ENCODE measurements at places on chromosomes 1 and 21.

DNA sequence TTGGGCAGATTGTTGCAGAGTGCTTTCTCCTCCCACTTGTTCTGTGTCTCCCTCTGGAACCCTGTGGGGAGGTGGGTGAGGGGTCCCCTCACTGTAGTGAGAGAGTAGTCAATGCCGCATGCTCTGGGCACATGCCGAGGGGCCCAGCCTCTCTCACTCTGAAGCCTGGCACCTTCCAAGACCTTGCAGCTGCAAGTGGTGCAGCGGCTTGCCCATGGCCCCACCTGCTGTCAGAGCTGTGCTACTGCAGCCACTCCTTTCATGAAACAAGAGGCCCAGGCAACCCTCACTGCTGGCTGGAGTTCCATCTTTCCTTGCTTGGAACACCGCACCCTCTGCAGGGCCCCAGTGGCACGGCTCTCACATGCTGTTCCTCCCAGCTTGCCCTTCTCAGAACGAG, 58.4 kb upstream of the COL6A1 start:
- peak; percentile 63 for DNase-seq

GRCh38 chr1:185699874-185700273, 34.3 kb upstream of the HMCN1 start:
- no peak for DNase-seq

GRCh38 chr1:59732214-59732955, 82.4 kb upstream of the HOOK1 start:
- DNase-seq = no peak

DNA sequence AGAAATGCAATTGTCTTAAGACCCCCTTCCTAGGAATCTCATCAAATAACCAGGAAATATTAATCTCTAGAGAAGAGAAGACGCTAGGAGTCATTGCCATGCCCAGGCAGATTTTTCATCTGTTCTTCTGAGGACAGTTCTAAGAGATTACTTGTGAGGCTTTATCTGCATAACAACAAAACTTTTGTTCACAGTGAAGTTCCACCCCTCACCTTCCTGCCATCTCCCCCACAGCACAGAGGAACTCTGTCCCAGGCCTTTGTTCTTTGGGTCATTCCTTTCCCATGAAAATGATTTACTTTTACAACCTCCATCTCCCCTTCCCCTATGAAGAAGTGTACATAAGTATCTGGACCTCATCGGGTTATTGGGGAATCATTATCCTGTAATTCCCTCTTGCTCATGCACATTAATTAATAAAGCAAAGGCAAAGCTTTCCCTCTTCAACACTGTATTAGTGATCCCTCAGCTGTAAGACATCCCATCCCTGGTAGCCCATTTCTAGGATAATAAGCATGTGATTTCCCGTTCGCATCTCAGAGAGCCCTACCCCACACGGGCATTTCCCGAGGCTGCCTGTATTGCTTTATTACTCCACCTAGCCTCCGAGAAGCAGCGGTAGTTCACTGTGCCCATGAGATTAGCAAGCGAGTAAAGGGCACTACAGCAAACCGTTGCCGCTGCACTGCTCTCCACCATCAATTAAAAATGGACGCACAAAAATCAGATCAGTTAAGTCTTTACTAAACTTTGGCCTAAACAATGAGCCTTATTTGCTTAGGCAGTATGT, 384.4 kb upstream of the CAMK1G start:
- DNase-seq = no peak

- DNase-seq = no peak
These were observed 12.8 kb downstream of the TIAM1 start for GRCh38 chr21:31331231-31331630.

DNA sequence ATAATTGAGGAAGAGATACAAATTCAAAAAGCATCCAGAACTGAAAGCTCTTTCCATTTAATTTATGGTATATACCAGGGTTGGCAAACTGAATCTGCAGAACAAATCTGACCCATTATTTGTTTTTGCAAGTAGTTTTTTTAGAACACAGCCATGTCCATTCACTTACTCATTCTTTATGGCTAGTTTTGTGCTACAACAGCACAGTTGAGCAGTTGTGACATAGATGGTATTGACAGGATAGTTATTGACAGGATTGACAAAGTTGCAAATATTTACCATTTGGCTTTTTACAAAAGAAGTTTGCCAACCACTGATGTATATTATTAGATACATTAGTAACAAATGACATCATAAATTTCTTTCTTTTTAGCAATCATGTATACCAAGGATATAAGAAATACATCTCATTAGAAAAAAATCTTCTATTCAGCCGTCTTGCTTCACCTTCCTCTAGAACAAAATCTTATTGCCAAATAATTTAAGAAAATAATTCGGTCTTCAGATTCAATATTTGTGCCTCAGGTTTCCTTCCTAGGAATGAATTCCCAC, 9.4 kb downstream of the ADAMTS1 start:
- DNase-seq = no peak

GRCh38 chr1:188188317-188188716, 1359.6 kb downstream of the PLA2G4A start:
- DNase-seq = no peak

DNA sequence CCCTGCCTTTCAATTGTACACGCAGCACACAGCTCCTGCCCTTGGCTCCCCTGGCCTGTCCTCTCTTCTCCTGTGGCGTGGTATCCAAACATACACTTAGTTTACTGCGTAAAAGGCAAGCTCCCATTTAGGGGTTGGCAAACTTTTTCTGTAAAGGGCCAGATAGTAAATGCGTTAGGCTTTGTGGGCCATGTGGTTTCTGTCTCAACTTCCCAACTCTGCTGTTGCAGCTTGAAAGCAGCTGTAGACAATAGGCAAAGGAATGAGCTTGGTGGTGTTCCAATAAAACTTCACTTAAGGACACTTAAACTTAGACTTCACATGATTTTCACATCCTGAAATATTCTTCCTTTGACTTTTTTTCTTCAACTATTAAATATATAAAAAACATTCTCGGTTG, 63.3 kb downstream of the RHOU start:
- no peak for DNase-seq

- DNase-seq = no peak
These were observed 103.0 kb downstream of the SSBP3 start for GRCh38 chr1:54302951-54303843.

- no peak for DNase-seq
These were observed 14.9 kb downstream of the CREG1 start for GRCh38 chr1:167538657-167539056.

- no peak for DNase-seq
These were observed 161.5 kb downstream of the HFM1 start for GRCh38 chr1:91243171-91243570.

GRCh38 chr1:94303005-94303404, 65.6 kb upstream of the ARHGAP29 start:
- no peak for DNase-seq

DNA sequence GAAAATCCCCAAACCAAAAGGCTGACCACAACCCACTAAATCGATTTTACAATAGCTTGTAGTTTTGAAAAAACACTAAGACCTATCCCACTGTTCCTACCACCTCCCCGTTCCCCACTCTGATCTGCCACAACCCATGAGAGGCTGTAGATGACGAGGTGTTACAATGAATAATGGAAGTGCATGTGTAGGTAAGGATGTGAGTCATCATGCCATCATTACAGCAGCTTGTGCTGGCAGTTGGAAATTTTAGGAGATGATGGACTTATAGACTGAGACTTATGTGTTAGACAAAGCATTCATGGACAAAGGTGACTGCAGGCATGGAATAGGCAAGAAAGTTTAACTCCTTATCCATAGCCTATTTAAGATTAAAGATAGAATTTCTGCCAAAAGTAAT, 184.7 kb upstream of the CACYBP start:
- no peak for DNase-seq

DNA sequence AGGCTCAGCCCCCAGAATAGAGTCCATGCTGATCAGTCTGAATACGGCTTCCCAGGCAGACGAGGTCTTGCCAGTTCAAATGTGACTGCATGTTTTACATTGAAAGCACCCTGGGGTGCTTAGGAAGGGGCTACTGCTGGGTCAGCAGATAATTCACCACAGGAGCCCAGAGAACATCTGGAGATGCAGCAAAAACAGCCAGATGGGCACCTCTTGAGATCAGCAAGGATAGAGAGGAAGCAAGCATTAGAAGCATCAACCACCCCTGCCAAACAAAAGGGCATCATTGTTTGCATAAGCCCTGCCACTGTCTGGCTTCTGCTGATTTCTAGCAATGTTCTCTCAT, 403.1 kb downstream of the RRAGC start:
- DNase-seq = no peak

GRCh38 chr1:172390301-172390682, 30.2 kb upstream of the C1orf105 start:
- no peak for DNase-seq

GRCh38 chr21:42193131-42193671, 25.7 kb upstream of the ABCG1 start:
- DNase-seq = no peak

DNA sequence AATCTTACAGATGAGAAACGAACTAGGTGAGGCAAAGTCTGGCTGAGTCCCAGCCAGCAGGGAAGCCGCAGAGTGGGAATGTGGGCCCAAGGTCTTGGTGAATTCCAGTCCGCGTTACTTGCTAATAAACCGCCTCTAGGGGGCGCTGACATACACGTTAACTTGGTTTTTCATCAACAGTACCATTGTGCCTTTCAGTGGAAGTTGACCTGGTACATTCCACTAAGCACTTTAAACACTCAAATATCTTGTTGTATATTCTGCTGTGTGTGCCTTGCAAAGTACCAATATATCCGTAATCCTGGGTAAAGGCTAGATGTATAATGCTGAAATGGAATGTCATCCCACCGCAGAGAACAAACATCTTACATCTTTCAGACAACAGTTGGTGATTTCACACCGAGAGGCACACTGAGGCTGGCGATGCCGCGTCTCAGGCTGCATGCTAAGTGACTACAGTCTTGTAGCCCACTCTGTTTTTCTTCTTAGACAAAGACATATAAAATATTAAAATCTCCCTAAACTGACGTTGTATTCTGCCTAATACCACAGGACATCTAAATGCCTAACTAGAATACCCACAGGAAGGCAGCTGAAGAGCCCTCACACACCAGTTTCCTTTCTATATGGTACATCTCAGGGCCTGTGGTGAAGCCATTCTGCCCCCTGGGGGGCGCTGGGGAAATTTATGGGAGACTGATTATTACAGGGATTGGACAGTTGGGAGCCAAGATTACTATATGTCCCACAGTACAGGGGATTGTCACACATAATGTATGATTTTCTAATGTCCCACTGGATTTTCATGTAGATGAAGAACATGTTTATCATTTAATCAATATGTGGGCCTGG, 49.2 kb upstream of the C1orf198 start:
- DNase-seq = peak; percentile 62

- DNase-seq = no peak
These were observed 57.9 kb upstream of the CXADR start for GRCh38 chr21:17455028-17455353.

DNA sequence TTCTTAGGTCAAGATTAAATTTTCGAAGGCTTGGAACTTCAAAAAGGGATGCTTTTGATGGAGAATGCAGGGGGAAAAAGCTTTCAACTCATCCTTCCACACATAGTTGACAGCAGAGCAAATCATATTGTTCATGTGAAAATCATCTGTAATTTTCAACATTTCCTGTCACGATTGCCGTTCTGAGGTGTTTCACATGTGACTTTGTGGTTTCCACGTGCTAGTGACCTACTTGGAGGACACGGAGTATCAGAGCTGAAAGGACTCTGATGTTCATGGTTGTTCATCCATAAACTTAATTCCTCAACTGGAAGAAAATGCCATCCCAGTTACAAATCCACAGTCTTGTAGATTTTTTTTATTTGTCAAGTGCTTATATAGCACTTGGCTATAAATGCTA, 79.1 kb downstream of the ZP4 start:
- DNase-seq = no peak

DNA sequence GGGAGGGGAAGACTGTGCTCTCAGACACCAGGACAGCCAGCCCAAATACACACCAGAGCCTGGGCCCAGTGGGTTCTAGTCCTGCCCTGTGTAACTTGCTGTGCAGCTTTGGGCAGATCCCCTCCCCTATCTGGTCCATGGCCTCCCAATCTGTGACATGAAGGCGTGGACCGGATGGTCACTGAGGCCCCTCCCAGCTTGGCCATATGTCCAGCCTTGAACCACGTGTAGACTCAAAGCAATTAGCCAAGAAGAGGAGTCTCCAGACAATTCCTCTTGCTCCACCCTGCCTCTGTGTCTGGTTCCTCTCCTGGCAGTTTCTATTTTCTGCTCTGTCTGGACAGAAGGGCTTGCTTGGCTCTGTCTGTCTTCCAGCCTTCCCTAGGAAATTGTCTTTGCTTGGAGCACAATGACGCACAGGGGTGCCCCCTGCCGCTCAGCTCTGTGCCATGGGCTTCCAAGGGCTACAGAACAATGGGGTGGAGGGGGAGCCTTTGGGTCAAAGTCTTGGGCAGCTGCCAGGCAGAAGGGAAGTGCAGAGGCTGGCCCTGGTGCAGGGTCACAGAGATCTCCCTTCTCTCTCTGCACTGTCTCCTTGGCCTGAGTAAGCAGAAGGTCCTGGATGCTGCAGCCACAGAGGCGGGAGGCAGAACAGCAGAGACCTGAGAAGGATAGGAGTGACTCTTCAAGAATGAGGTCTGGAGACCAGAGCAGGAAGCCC, 66.1 kb downstream of the TENT5C start:
- DNase-seq = no peak

- DNase-seq = no peak
These were observed 200.2 kb downstream of the APP start for GRCh38 chr21:25970254-25970930.

- DNase-seq = no peak
These were observed 23.9 kb downstream of the CTNNBIP1 start for GRCh38 chr1:9886092-9886742.

- DNase-seq = no peak
These were observed 180.3 kb upstream of the C8B start for GRCh38 chr1:57146100-57146499.

DNA sequence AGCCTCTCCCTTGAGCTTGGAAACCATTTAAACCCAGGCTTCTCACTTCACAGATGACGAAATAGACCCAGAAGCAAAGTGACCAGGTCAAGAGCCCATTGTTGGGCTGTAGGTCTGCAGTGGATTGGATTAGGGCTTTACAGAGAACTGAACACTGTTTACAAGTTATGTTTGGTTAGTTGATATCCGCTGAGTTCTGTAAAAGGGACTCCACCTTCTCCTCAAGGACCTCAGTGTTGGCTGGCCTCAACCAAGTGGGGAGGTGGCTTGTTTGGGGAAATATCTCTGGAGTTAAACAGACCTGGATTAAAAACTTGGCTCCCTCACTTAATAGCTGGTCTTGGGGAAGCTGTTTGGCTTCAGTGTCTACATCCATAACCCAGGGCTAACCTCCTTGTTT, 88.1 kb downstream of the UCK2 start:
- DNase-seq = no peak

- no peak for DNase-seq
These were observed 55.2 kb downstream of the CD247 start for GRCh38 chr1:167463080-167463479.

DNA sequence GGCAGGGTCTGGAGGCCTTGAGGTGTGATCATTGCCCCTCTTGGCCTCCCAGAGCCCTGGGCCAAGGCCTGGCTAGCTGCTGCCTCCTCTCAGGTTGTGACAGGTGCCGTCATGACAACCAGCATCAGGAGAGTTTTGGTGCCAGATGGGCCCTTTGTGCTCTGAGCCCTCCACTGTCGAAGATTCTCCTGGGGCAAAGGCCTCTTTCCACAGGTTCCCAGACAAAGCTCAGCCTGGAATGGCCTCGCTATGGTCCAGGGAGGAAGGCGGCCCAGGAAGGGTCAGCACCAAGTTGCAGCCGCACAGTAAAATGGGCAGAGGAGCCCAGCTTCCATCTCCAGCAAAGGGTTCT, 78.4 kb downstream of the ALPL start:
- no peak for DNase-seq

Measured in stimulated activated CD4-positive, alpha-beta T cell treated with anti-CD3 and anti-CD28 coated beads, Interleukin-12 subunit alpha, Interleukin-12 subunit beta, amount 100 ng/mL, for 4 hours (primary cell).